Fibroblast of lung (primary cell): ENCODE measurements at places on chromosomes 4 and X. TPM values are rescaled to one million over a fixed set of nuclear protein-coding genes. Genes with fewer than 3 reads are reported as not detected.

- H3K4me3 ChIP-seq = no peak overlapping the region
- no peak overlapping the region for H3K27ac ChIP-seq
- peak; percentile 36 for DNase-seq
- H3K4me1 ChIP-seq = no peaks in the 10 kb centered on the region
- no peaks in the 10 kb centered on the region for H3K36me3 ChIP-seq
These were observed 13.8 kb downstream of the PGRMC1 start for GRCh38 chrX:119249891-119250290.

GRCh38 chr4:139555705-139556070 is 331 bp downstream of the SETD7 start:
- H3K4me1 ChIP-seq = peaks cover 4% of the 10 kb centered on the region
- H3K27ac ChIP-seq = peak overlapping the region; percentile 92
- H3K36me3 ChIP-seq = no peaks in the 10 kb centered on the region
- no peak for DNase-seq
- peak overlapping the region; percentile 80 for H3K4me3 ChIP-seq

DNA sequence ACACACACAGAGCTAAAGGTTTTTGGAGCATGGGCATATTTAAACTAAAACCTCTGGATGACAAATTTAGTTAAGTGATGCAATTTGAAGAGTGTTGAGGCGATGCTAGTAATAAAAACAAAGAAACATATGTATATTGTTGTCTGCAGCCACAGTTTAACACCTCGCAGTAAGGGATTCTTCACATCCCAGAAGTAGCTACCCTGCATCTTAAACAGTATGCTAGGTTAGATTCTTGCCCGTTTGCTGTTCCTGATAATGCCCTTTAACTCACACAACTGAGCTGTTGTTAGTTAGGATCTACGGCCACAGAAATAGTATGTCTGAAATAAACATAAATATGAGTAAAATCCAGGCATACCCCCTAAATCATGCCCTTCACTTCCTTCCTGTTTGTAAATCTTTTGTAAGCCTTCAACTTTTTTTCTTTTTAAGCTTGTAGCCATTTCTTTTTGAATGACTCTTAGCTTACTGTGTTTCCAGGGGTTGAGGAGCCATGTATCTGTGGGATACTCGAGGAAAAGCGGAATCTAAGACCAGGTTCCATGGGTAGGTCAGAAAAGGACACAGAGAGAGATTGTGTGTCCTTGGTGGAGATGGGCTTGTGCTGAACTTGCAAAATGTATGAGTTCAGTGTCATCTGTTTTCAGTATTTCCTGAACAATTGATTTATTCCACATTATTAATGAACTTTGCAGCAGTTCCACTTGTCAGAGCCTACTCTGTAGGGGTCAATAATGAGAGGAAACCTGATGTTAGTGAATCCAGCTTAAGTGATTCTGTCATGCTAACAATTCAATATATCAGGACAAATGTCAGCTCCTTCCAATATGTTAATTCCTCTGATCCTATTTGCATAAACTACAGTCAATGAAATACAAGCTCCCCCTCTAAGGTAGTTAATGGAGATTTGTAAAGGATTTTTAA is 349.6 kb downstream of the GPAT3 start:
- no peaks in the 10 kb centered on the region for H3K4me1 ChIP-seq
- no peak overlapping the region for H3K4me3 ChIP-seq
- H3K27ac ChIP-seq = no peak overlapping the region
- H3K36me3 ChIP-seq = no peaks in the 10 kb centered on the region

DNA sequence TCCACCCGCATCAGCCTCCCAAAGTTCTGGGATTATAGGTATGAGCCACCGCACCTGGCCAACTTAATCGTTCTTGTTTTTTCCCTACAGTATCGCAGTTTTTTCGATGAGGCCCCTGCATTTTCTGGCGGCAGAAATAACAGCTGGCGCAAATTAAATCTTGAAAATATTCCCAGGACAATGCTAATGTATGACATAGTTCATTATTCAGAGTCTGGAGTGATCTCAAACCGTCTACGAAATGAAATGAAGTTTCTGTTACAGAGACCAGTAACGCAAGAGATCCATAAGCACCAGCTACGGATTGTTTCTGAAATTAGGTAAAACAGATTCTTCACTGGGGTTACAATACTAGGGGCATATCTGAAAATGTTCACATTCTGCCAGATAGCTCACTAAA is 27.3 kb downstream of the CXorf58 start:
- no peak for DNase-seq
- no peak overlapping the region for H3K27ac ChIP-seq
- H3K36me3 ChIP-seq = no peaks in the 10 kb centered on the region
- no peaks in the 10 kb centered on the region for H3K27me3 ChIP-seq
- no peak overlapping the region for H3K4me3 ChIP-seq

Gene GAGE12E
- not detected in 2 replicates for total RNA-seq

- H3K27me3 ChIP-seq = no peaks in the 10 kb centered on the region
- H3K4me1 ChIP-seq = peaks cover 9% of the 10 kb centered on the region
- H3K27ac ChIP-seq = no peak overlapping the region
- no peak overlapping the region for H3K4me3 ChIP-seq
- H3K36me3 ChIP-seq = no peaks in the 10 kb centered on the region
These were observed 98.7 kb upstream of the SLC4A4 start for GRCh38 chr4:71240094-71240493.

DNA sequence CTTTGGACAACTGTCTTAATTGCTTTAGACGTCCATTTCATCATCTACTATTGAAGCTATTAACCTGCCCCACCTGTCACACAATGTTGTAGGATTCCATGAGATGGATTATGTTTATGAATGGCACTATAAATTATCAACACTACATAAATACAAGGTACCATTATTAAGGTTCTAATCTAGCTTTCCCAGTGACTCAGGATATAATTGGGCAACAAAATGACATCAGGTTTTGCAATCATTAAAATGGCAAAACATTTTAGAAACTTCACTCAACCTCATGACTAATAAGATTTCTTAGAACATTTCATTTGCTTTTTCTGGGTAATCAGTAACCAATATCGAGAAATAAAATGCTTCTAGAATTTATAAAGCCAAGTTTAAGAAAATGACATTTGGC is 9.2 kb downstream of the HOPX start:
- no peaks in the 10 kb centered on the region for H3K4me1 ChIP-seq
- H3K36me3 ChIP-seq = no peaks in the 10 kb centered on the region
- DNase-seq = no peak

GRCh38 chr4:22434895-22435294 is 81.0 kb downstream of the ADGRA3 start:
- no peak overlapping the region for H3K4me3 ChIP-seq
- no peaks in the 10 kb centered on the region for H3K27me3 ChIP-seq
- H3K27ac ChIP-seq = no peak overlapping the region
- peak; percentile 68 for DNase-seq
- H3K4me1 ChIP-seq = no peaks in the 10 kb centered on the region

GRCh38 chrX:39039890-39040289 is 238.6 kb downstream of the MID1IP1 start:
- no peaks in the 10 kb centered on the region for H3K27me3 ChIP-seq
- no peak overlapping the region for H3K27ac ChIP-seq
- H3K4me1 ChIP-seq = no peaks in the 10 kb centered on the region
- no peak for DNase-seq

GRCh38 chr4:95549246-95550114 is 707 bp upstream of the UNC5C start:
- H3K27me3 ChIP-seq = peaks cover 4% of the 10 kb centered on the region
- H3K4me1 ChIP-seq = peaks cover 2% of the 10 kb centered on the region
- no peaks in the 10 kb centered on the region for H3K36me3 ChIP-seq
- H3K4me3 ChIP-seq = peak overlapping the region; percentile 84

- no peaks in the 10 kb centered on the region for H3K4me1 ChIP-seq
- DNase-seq = no peak
- no peaks in the 10 kb centered on the region for H3K36me3 ChIP-seq
- H3K27ac ChIP-seq = no peak overlapping the region
These were observed 348.5 kb downstream of the INPP4B start for GRCh38 chr4:142497606-142498005.

GRCh38 chr4:110916505-110916904 is 293.6 kb upstream of the PITX2 start:
- no peaks in the 10 kb centered on the region for H3K4me1 ChIP-seq
- no peaks in the 10 kb centered on the region for H3K27me3 ChIP-seq
- H3K4me3 ChIP-seq = no peak overlapping the region
- H3K36me3 ChIP-seq = no peaks in the 10 kb centered on the region

DNA sequence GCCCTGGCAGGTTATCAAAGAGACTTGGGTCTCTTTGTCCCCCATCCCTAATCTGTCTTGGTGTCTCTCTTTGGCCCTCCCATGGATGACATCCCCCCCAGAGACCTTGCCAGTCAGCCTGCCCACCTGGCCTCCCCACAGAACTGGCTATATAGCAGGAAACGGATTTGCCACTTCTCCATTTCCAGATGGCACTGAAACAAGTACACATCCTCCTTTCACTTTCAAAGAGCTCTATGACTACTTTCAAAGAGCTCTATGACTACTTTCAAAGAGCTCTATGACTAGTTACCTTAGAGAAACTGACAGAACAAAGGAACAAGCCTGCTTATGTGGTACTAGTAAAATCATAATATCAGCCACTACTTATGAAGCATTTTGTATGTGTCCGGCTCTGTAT is 175.3 kb downstream of the MAML3 start:
- no peaks in the 10 kb centered on the region for H3K36me3 ChIP-seq
- no peak for DNase-seq
- no peaks in the 10 kb centered on the region for H3K4me1 ChIP-seq
- H3K27ac ChIP-seq = no peak overlapping the region

GRCh38 chrX:48520976-48521352 is 644 bp upstream of the EBP start:
- H3K4me1 ChIP-seq = no peaks in the 10 kb centered on the region
- H3K4me3 ChIP-seq = no peak overlapping the region
- no peak overlapping the region for H3K27ac ChIP-seq
- DNase-seq = no peak
- no peaks in the 10 kb centered on the region for H3K27me3 ChIP-seq
- no peaks in the 10 kb centered on the region for H3K36me3 ChIP-seq

GRCh38 chr4:25861951-25862410 is 807 bp downstream of the SEL1L3 start:
- no peaks in the 10 kb centered on the region for H3K4me1 ChIP-seq
- H3K36me3 ChIP-seq = no peaks in the 10 kb centered on the region
- DNase-seq = peak; percentile 28
- no peak overlapping the region for H3K27ac ChIP-seq
- H3K27me3 ChIP-seq = no peaks in the 10 kb centered on the region
- H3K4me3 ChIP-seq = peak overlapping the region; percentile 62

Gene UGT2B17
- total RNA-seq = not detected in 2 replicates

GRCh38 chr4:534576-535151 is 35.7 kb downstream of the PIGG start:
- H3K27ac ChIP-seq = no peak overlapping the region
- no peaks in the 10 kb centered on the region for H3K4me1 ChIP-seq
- H3K27me3 ChIP-seq = no peaks in the 10 kb centered on the region
- peaks cover 11% of the 10 kb centered on the region for H3K36me3 ChIP-seq
- DNase-seq = no peak

- no peak overlapping the region for H3K4me3 ChIP-seq
- no peaks in the 10 kb centered on the region for H3K27me3 ChIP-seq
- no peak overlapping the region for H3K27ac ChIP-seq
- H3K36me3 ChIP-seq = no peaks in the 10 kb centered on the region
- H3K4me1 ChIP-seq = no peaks in the 10 kb centered on the region
These were observed 101.1 kb downstream of the TMA16 start for GRCh38 chr4:163595580-163595979.

DNA sequence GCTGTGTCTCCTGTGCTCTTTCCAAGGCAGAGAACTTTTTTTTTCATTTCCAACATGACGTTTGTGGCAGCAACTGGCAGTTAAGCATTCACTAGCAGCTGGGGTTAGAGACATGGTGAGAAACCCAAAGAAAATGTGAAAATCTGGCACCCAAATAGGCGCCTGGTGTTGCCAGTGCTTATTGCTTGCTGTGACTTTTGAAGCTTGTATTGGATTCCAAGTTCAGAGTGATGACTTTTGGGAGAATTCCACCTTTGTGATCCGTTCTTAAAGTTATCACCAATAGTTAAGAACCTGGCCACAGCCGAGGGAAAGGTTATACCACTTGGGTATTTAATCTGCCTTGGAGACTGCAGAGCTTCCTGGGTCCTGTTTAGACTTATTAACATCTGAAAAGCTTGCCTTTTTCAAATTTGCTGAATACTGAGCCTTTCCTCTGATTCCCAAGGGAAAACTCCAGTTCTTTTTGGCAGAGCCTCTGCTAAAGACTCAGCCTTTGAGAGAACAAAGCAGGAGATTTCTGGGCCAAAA is 101.0 kb downstream of the OPHN1 start:
- DNase-seq = peak; percentile 18
- no peaks in the 10 kb centered on the region for H3K27me3 ChIP-seq
- no peak overlapping the region for H3K4me3 ChIP-seq
- H3K27ac ChIP-seq = no peak overlapping the region
- H3K36me3 ChIP-seq = no peaks in the 10 kb centered on the region

Gene GAB3
- total RNA-seq = 4.1 and 6.4 TPM in 2 replicates

DNA sequence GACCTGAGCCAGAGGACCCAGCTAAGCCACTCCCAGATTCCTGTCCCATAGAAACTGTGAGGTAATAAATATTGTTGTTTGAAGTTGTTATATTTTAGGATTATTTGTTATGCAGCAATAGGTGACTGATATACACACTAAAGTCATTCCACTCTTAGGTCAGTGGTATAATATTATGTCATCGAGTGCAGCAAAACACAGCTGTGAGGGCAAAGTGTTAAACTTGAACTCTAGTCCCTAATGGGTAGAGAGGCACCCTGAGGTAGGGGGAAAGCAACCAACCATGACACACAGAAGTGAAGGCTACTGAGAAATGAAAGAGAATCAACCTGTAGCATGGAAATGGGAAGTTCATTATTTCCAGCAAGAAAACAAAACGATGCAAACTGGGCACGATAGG is 66.6 kb downstream of the ATXN3L start:
- H3K27me3 ChIP-seq = no peaks in the 10 kb centered on the region
- DNase-seq = no peak
- H3K36me3 ChIP-seq = no peaks in the 10 kb centered on the region
- no peak overlapping the region for H3K4me3 ChIP-seq

- H3K4me3 ChIP-seq = no peak overlapping the region
- H3K36me3 ChIP-seq = no peaks in the 10 kb centered on the region
- no peak overlapping the region for H3K27ac ChIP-seq
- DNase-seq = no peak
- H3K4me1 ChIP-seq = no peaks in the 10 kb centered on the region
These were observed 161.3 kb upstream of the MAGEB18 start for GRCh38 chrX:25976683-25977310.

Gene CCNB3
- total RNA-seq = 0.51 and 0.83 TPM in 2 replicates

- H3K36me3 ChIP-seq = no peaks in the 10 kb centered on the region
- H3K27me3 ChIP-seq = no peaks in the 10 kb centered on the region
- H3K4me1 ChIP-seq = no peaks in the 10 kb centered on the region
These were observed 1.1 kb downstream of the LDOC1 start for GRCh38 chrX:141175786-141176185.

Gene SULT1B1
- total RNA-seq = not detected in 2 replicates

DNA sequence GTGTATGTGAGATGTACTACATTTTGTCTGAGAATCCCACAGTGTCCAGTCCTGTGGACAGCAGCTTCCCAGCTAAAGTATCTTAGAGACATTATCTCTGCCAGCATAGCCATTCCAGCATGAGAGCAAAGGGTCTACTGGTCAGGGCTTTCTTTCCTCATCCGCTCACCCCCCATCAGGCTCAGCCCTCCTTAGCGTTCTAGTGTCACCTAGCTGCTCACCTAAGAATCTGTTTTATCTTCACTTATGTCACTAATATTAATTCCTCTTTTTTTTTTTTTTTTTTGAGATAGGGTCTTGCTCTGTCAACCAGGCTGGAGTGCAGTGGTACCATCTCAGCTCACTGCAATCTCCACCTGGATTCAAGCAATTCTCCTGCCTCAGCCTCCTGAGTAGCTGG is 15.6 kb downstream of the RUFY3 start:
- no peak for DNase-seq
- no peak overlapping the region for H3K4me3 ChIP-seq
- H3K27me3 ChIP-seq = no peaks in the 10 kb centered on the region

Gene ADH1C
- total RNA-seq = 0.77 and 0.83 TPM in 2 replicates
